ENCODE measurements at places on chromosomes 5 and 9.
A peak's percentile ranks its signal among the peaks of the same experiment; 100 is the strongest.

GRCh38 chr5:137142764-137143605 is 356.1 kb downstream of the SPOCK1 start:
- DNase-seq, result no peak

- no peak for DNase-seq
Measured at GRCh38 chr5:116699332-116699731, 124.7 kb upstream of the SEMA6A start.

DNA sequence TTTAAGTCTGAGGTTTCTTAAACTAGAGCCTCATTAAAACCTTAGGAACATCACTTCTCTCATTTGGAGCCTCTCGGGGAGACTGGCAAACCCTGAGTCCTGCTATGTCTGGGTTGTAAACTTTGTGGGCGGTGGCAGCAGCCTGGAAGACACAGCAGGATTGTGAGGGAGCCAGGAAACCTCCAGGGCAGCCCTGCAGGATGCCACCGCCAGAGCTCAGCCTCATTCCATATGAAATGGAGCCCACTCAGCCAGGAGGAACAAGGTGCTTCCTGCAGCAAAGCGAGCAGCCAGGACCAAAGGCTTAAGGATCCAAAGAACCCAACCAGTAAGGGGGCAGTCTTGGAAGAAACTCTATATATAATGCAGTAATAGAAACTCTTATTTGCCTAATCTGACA is 37.9 kb upstream of the IDNK start:
- no peak for DNase-seq

- DNase-seq, result no peak
Measured at GRCh38 chr5:94473936-94474335, 144.5 kb downstream of the KIAA0825 start.

DNA sequence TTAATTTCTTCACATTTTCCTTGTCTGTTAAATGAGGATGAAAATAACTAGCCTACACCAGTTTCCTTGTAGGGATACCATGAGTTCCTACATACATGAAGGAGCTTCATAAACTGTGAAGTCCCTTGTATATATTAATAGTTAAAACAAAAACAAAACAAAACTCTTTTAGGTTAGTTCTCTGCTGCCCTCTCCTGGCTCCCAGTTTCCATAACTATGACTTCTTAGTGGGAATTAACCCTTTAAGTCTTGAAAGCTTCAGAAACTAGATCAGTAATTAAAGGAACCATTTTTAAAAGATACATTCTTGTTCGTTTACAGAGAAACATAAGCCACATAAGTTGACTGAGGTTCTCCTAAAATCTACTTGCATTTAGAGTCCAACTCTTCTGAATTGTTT is 500.0 kb upstream of the C9orf72 start:
- DNase-seq, result no peak

DNA sequence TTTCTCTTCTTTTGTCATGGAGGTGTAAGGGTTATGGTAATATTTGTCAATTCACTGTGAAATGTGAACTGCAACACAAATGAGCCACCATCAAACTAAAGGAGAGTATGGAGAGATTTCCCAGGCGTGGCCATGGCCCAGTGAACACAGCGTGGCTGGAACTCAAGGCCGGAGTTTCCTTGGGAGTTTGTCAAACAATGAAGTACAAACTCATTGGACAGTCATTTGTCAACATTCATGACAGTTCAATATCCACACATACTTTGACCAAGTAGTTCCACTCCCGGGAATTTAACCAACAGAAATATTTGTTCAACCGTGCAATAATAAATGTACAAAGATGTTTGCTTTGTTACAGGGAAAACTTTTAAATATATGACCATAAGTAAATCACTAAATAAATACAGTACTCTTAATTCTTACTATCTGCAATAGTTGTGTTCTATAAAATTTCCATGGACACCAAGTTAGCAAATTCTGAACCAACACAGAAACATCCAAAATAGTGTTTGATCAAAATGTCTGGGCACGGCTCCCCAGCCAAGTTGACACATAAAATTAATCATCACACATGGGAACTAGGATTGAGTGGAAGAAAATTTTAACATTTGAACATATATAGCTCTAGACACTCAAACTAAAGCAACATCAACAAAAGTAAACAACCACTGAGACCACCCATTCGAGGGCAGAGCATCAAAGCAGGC is 87.1 kb downstream of the DIRAS2 start:
- DNase-seq, result no peak

GRCh38 chr5:43041110-43041668 is 1.1 kb upstream of the ANXA2R start:
- DNase-seq, result no peak

- no peak for DNase-seq
Measured at GRCh38 chr9:22102146-22103053, 93.3 kb upstream of the CDKN2B start.

DNA sequence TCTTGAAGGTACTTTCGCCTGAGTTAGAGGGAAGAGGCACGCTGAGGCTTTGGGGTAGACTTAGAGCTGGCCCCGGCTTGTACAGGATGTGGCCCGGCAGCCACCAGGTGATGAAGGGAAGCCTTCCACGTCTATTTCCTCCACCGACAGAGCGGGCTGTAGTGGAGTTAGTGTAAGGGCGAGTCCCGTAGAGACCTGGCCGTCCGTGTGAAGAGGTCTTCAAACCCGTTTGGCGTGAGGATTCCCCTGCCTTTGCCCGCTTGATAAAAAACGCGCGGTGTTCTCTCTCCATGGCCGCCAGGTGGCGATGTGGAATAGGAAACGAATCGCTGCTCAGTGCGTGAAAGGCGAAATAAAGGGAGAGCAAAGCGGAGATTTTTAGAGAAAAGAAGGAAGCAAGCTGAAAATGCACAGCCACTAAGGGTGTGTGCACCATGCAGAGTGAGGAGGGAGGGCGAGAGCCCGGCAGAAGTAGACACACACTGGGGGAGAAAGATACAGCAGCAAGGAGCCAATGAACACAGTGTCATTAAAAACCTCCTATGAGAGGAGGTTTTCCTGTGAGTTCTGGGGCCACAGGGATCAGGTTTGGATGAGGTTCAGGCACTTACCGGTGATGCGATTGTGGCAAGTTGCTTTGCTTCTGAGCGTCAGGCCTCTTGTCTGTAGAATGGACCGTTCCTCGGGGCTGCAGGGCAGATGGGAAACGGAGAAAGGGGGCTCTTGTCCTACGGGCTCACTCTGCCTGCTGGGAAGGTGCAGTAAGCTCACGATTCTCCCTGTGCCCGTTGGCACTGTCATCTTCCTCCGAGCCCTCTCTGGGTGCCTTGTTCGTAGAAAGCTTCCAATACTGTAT is 34.2 kb downstream of the STC2 start:
- peak; percentile 89 for DNase-seq

GRCh38 chr9:133581513-133582343 is 27.5 kb downstream of the FAM163B start:
- DNase-seq, result no peak

GRCh38 chr5:34691326-34691725 is 35.2 kb downstream of the RAI14 start:
- no peak for DNase-seq

DNA sequence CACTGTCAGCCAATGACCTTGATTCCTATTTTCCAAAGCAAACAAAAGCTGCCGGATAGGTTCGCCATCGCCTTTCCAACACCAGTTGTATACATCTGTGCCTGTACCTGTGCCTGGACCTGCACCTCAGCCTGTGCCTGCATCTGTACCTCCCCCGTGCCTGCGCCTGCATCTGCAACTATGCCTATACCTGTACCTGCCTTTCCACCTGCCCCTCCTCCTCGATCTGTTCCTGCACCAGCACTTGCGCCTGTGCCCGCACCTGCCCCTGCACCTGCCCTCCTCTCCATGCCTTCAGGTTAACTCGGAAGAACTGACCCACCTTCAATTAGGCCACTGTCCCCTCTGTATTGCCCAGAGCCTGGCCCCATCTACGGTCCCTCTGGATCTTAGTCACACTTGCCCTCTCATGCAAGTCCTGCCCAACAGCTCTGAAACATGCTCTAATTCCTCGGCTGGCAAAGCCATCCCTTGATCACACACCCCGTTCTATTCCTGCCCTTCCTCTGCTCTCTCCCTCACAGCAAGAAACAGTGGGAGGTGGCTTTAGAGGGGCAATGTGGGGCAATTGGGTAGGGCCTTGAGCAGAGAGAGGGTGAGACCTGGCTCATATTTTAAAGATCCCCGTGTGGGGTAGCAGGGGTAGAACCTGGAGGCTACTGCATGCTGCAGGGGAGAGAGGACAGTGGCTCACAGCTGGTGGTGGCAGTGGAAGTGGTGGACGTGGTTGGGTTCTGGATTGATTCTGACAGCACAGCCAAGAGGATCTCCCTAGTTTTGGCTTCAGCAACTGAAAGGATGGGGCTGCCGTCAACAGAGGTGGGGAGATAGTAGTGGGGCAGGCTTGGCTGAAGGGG is 59.6 kb upstream of the PHYKPL start:
- no peak for DNase-seq

GRCh38 chr9:34252670-34253459 is 74.0 kb downstream of the UBAP1 start:
- DNase-seq, result peak; percentile 79

DNA sequence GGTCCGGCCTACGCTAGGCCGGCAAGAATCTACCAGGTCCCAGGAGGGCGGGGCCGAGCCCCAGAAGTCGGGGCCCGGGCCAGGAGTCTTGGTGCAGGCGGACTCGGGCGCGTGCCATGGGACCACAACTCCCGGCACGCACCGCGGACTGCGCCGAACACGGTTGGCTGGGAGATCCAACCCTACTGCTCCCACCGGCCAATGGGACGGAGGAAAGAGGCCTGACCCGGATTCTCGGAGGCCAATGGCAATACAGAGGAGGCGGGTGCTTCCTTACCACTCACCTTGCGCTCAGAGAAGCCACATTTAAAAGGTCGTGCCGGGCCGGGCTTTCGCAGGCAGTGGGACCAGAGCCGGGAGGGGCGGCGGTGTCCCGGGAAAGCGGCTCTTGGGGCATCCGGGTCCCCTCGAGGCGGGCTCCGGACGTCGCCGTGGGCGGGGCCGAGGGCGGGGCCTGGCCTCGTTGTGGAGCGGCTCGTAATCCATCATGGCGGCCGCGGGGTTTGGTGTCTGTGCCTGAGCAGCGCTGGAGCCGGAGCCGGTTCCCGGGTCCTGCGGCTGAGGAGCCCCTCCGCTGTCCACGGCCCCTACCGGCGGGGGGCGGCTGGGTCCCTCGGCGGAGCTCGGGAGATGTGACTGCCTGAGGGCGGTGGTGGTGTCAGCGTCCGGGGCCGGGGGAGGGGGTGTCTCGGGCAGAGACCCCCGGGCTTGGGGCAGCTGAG is 19.1 kb downstream of the EXOSC2 start:
- DNase-seq, result peak; percentile 96

DNA sequence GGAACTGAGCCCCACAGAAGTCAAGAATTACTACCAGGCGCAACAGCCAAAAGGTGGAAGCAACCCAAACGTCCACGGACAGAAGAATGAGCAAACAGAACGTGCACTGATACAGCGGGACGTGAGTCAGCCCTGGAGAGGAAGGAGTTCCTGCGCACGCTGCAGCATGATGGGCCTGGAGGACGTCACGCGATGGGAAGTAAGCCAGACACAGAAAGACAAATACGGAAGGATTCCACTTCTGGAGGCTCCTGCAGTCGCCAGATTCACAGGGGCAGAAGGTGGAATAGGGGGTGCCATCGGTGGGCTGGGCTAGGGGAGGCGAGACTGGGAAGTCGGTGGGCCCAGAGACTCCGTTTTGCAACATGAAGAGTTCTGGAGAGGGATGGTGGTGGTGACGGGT is 80.3 kb upstream of the PHYKPL start:
- DNase-seq, result no peak

GRCh38 chr9:13485068-13485596 is 205.6 kb upstream of the MPDZ start:
- no peak for DNase-seq

GRCh38 chr5:58115811-58116210 is 344.1 kb downstream of the PLK2 start:
- DNase-seq, result no peak

GRCh38 chr9:71245651-71246050 is 124.2 kb upstream of the TRPM3 start:
- no peak for DNase-seq

GRCh38 chr9:3968891-3969290 is 331.0 kb downstream of the GLIS3 start:
- DNase-seq, result no peak

GRCh38 chr9:138053321-138053868 is 175.8 kb downstream of the CACNA1B start:
- DNase-seq, result no peak

- no peak for DNase-seq
Measured at GRCh38 chr9:135357863-135358551, 121.6 kb upstream of the PPP1R26 start.

DNA sequence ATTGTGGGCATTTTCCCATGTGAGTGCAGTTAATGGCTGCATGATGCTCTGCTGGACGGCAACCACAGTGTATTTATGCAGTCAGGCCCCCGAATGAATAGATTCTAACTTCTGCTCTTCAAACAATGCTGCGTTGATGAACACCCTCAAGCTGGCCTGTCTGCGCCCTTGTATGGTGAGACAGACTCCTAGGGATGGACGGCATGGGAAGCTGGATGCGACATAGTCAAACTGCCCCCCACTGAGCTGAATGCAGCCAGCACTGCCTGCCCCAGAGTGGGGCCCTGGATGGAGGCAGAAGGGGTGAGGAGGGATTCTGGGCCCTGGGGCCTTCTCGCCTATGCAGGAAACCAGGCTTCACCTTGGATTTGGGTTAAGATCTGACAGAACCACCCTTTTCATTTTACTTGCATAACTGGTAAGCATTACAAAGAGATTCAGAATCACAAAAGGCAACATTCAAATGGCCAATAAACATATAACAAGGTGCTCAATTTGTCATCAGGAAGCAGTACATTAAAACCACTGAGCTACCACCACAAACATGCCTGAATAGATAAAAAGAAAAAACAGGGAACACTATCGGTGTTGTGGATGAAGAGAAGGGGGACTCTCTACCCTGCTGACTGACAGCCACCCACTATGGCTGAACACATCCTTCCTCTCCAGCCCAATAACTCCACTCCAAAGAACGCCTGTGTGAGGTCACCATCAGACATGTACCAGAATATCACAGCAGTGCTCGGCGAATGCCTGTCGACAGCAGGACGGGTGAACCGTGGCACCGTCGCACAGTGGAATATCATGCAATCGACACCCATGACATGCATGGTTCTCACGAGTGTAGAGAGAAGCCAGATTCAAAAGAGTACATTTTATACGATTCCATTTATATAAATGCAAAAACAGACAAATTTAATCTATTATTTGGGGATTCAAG is 79.1 kb downstream of the RAPGEF1 start:
- no peak for DNase-seq

GRCh38 chr9:89715881-89716280 is 111.1 kb downstream of the GADD45G start:
- no peak for DNase-seq

GRCh38 chr9:8186560-8186959 is 387.0 kb upstream of the DMAC1 start:
- no peak for DNase-seq

DNA sequence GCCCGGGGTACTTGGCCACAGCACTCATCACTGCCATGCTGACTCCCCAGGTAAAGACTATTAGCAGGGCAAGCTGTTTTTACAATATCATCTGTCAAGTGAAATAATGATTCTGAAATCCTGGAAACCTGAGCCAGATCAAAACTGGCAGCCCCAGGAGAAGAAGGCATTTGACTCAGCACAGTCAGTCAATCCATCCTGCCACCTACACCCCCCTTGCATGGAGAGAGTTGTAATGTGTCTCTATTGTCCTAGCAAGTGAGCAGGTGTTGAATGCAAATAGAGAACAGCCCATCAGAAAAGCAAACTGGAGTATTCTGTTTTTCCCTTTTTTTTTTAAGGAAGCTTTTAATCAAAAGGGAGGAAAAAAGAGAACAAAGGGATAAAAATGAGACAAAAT is 291.2 kb downstream of the BRINP1 start:
- no peak for DNase-seq
